ENCODE measurements at places on chromosomes 1 and 21.

DNA sequence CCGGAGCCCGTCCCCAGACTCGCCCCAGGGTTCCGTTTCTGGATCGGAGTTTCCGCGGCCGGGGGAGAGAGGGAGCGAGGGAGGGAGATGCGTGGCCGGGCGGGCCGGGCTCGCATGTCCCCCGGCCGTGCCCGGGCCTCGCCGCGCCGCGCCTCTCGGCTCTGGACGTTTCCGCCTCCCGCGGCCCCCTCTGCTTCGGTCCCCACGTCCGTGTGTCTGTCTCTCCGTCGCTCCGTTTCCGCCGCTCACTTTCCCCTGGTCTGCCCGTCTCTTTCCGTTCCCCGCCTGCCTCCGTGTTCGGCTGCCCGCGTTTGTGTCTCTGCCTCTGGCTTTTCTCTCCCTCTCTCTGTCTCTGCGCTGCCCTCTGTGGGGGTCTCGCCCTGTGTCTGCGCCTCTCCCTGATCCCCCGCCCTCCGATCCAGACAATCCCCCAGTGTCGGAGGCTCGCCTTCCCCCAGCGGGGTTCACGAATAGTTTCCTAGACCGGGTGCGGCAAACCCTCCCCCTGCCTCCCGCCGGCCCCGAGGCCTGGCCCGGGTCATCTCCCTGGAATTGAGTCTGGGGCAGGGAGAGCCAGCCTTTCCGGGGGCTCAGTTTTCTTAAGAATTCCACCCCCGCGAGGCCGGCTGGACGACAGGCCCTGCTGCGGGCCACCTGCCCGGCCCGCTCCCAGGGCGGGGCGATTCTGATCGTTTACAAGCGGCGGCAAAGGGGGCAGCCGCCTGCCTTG, 735 bp downstream of the NBL1 start:
- no peak for DNase-seq

GRCh38 chr1:39701049-39701439, 9.8 kb upstream of the HPCAL4 start:
- no peak for DNase-seq

DNA sequence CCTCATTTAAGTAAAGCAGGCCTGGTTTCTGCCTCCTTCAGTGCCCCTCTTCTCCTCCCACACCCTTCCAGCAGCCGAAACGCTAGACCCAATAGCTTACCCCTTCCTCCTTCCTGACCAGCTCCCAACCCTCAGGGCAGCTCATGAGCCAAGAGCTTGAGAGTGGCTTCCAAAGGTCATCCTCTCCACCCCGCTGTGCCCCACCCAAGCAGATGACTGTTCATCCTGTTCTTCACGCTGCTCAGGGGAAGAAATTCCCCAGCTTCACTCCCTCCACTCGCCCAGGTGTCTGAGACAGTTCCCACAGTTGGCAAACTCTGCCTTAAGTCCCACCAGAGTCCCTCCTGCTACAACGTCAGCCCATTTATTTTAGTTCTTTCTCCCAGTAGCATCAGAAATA, 23.4 kb downstream of the ARHGEF19 start:
- no peak for DNase-seq

- no peak for DNase-seq
Observed at GRCh38 chr1:64663668-64664067, 81.2 kb upstream of the RAVER2 start.

DNA sequence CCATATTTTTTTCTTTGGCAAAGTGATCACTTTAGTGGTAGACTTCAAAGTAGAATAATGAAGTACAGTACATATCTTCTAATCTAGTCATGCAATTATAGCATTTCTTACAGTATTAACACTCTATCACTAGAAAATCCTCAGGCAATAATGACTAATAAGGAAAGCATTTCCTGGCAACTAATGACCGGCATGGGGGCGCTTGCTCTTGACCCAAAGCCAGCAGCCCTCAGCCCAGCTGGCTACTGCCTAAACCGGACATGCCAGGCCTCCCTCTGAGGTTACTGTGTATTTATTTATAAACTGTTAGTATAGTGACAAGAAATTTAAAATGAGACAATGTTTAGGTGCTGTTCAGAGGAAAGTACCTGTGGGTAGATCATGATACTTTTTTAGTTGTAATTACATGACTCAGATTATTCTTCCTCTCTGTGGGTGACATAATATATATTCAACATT, 633.8 kb downstream of the PTPRC start:
- no peak for DNase-seq

DNA sequence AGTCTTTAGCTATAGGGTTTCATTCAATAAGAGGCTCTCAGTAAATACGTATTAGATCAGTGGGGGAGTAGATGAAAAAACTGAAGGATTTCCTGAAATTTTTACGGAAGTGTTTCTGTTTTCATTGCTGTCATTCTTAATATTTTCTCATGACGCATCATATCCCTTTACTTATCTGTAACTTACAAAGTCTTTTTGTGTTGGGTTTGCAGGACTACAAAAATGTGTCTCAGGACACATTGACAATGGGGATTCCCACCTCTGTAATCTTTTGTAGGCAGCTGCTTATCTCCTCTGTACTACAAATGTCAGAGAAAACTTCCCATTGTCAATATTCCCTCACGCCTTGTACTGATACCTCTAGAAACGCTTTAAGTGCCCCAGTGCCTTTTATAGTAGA, 35.5 kb downstream of the CRP start:
- DNase-seq, result no peak

GRCh38 chr21:30194701-30195299, 21.1 kb downstream of the CLDN8 start:
- no peak for DNase-seq

DNA sequence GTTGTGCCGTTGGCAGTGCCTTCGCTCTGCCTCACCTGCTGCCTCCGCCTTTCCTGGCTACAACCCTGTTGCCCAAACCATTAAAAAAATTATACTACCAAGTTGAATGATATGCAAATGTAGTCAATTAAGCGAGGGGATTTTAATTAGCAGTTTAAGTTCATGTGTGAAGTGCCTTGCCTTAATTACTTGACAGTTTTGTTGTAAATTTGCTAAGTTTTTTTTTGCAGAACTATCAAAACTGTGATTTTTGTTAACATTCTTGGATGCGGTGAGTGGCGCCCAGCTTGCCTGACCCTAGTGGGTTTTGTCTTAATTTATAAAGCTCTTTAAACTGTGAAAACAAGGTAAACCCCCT, 10.9 kb downstream of the SKI start:
- no peak for DNase-seq
